Effector memory CD4-positive, alpha-beta T cell (primary cell): ENCODE measurements at places on chromosomes 4 and X.

GRCh38 chrX:1403228-1403627 is 11.3 kb upstream of the SLC25A6 start:
- no peak for DNase-seq

DNA sequence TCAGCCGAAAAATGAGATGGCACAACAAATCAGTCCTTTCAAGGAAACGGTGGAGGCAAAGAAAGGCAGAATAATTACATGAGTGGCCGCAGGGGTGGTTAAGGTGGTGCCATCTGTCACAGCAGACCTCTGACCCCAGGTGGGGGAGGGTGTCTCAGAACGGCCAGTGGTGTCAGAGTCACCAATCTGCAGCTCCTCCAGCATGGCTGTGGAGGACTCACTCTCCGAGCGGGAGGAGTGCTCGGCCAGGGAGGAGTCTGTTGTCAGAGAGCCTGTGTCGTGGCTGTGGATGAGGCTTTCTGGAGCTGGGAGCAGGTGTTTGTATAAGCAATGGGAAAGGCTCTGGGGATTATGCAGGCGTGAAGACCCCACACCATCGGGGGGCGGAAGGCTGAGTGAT is 130.3 kb upstream of the PDLIM3 start:
- no peak for DNase-seq

GRCh38 chrX:20639115-20639514 is 372.4 kb upstream of the RPS6KA3 start:
- DNase-seq = no peak

DNA sequence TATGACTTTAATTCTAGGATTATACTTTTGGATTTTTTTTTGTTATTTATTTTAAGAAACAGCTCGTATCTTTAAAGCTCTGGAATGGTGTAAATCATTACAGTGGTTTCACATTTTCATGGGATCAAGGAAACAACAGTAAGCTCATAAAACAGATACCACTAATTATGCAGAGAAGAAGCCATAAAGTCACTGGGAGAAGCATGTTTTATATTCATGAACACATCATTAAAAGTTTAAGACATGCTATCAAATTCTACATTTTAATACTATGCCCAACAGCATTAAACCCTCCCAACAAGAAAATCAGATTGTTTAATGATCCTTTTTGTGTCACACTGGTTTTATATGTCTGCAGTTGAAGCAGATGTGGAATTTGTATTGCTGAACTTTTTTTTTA is 149.9 kb downstream of the FBXO8 start:
- DNase-seq = no peak

DNA sequence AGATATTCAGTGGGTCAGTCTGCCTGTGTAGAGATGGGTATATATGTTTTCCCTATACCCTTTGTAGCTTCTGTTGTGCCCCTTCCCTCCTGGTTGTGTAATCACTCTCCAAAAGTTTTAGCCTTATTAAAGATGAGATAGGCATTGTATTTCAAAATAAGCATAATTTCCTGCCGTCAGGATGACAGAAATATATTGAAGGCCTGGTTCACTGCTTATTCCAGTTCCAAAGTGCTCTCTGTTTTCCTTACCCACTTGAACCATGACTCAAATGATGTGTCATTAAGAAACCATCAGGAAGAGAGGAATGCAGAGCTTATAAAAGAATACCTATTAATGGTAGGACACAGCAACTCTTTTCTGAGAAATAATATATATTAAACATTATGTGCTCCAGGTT is 178.5 kb downstream of the GABRB1 start:
- no peak for DNase-seq

- peak; percentile 16 for DNase-seq
These were observed 40.5 kb upstream of the OGT start for GRCh38 chrX:71492231-71493065.

- no peak for DNase-seq
These were observed 7.6 kb downstream of the MAD2L1 start for GRCh38 chr4:120059036-120059435.

DNA sequence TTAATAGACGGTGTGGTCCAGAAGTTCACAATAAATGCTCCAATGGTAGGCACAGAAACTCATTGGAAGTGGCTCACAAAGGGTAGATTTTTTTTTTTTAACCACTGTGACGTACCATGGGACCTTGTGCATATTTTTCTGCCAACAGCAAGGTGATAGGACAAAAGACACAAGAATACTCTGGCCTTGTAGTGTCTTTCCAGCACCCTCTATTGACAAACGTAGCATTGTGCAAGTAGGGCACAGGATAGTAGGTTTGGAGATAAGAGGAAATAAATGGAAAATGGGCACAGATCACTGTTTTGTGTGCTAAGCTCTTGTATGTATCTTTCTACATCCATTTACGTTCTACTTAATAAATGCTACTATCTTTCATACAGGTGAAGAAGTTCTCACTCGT is 2054.9 kb downstream of the PCDH7 start:
- DNase-seq = no peak

- no peak for DNase-seq
These were observed 55.1 kb downstream of the NBDY start for GRCh38 chrX:56783996-56784620.

DNA sequence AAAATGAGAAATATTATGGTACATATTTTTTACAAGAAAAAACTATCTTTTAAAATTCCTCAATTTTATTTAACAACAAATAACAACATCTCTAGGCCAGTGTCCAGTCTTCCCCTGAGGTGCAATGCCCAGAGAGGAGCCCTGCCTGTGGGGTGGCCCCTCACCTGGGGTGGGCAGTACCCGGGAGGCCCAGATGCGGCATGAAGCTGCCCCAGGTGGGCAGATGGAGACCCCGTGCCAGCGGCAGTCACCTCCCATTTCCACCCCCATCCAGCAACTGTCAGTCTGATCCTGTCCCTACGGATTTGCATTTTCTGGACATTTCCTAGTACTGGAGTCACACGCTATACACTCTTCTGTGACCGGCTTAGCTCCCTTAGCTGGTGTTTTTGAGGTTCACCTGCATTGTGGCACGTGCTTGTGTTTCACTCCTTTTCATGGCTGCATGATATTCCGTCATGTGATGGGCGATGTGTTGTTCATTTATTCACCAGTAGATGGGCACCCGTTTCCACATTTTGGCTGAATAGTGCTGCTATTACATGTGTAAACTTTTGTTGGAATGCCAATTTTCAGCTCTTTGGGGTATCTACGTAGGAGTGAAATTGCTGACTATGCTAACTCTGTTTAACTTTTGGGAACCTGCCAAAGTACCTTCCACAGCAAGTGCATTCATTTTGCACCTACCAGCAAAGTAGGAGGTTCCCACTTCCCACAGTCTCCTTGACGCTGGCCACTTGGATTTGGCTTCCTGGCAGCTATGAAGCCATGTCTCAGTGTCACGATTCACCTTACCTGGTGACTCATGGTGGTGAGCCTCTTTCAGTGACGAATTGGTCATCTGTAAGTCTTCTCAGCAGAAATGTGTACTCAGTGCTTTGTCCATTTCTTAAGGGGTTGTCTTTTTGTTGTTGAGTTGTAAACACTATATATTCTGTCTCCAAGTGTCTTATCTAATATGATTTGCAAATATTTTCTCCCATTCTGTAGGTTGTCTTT is 11.7 kb upstream of the MAEA start:
- no peak for DNase-seq

DNA sequence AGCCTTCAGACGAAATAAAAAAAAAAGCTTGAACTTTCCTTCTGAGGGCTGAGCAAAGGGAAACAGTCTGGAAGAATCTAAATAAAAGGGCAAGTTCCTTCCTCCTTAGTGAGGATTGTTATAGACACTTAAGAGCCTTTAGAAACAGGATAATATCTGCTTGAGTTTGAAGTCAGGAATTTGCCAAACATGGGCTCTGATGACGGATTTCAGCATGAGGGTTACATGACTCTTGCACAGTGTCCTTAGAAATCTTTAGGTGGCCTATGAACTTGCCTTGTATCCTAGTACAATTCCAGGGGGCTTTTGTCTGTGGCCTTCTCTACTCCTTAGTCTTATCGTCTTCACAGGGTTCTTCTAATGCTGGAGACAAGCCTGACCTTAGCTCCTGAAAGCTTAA is 94.1 kb downstream of the RLIM start:
- no peak for DNase-seq

- DNase-seq = no peak
These were observed 188.3 kb upstream of the NUDT6 start for GRCh38 chr4:123110685-123111084.

DNA sequence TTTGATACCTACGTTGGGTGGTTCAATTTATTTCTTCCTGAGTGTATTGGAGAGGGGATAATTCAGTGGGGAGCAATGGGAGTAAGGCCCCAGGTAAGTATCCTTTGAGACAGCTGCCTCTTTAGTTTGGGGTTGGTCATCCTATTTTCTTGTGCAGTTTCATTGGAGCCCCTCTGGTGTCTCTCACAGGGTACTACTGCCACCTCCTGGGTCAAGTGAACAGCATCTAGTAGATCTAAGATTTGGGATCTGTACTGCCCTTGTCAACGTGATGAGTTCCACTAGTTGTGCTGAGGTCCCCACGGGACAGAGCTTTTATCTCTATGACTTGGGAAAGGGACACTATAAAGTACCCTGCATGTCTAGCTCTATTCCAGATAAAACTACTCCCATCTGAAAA is 80.6 kb downstream of the PBDC1 start:
- DNase-seq = peak; percentile 0

GRCh38 chr4:42101446-42101975 is 50.9 kb downstream of the BEND4 start:
- DNase-seq = no peak

- no peak for DNase-seq
These were observed 71.6 kb upstream of the LEF1 start for GRCh38 chr4:108240366-108240765.
